ENCODE measurements at places on chromosomes 12 and 14.

GRCh38 chr12:14741153-14741552, 44.8 kb upstream of the GUCY2C start:
- no peak for DNase-seq

GRCh38 chr12:124975276-124975675, 13.7 kb downstream of the DHX37 start:
- no peak for DNase-seq

- DNase-seq: peak; percentile 85
Measured at GRCh38 chr14:55454264-55455002, 14.0 kb upstream of the TBPL2 start.

DNA sequence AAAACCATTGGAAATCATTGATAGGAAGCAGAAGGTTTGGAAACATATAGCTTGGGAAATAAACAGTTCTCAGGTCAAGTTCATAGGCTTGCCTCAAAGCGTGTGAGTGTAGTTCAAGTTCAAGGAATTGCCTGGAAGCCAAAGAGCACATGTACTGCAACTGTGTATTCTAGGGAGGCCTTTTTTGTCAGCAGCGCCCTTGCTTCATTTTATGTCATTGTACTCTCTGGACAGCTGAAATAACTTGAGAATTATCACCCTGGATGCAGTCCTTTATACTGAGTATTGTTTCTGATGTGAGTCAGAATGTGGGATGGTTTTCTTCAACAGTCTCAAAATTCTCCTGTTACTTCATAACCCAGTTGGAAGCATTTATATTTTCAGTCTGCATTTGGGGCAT, 16.0 kb upstream of the EVL start:
- no peak for DNase-seq

DNA sequence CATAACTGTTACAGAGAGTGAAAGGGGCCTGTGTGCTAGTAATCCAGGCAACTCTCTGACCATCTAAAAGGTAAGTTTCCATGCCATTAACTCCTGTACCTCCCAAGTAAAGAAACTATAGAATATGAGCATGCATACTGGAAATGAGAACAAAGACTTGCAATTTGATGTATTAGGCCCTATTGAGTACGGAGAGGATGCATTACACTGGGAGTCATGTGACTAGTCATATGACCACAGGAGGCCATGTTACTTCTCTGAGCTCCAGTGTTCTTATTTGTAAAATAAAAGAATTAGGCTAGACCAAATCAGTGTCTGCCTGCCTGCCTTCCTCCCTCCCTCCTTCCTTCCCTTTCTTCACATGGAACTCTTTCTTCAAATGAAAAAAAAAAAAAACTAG, 440.1 kb upstream of the CCDC196 start:
- no peak for DNase-seq

DNA sequence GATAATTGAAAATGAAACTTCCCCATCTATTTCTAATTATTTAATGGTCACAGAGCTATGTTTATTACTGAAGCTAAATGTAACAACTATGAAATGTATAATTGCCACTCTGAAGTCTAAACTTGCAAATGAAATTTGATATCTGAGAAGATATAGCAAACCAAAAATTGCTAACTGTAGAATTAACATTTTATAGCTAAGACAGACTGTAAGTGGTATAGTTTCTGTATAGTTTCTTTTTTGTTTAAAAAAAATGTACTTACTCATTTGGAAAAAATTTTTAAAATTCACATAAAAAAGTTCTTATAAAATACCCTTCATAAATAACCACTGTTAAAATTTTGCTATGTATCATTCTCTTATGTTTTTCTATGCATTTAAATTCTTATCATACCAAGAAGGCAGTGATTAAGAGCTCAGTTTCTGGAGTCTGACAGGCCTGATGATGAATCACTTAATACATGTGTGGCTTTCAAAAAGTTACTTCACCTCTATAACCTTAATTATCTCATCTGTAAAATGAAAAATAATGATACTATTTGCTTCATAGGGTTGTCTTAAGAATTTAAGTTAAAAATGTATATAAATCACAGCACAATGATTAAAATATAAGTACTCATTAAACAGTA, 214.7 kb upstream of the GARIN2 start:
- DNase-seq: no peak

DNA sequence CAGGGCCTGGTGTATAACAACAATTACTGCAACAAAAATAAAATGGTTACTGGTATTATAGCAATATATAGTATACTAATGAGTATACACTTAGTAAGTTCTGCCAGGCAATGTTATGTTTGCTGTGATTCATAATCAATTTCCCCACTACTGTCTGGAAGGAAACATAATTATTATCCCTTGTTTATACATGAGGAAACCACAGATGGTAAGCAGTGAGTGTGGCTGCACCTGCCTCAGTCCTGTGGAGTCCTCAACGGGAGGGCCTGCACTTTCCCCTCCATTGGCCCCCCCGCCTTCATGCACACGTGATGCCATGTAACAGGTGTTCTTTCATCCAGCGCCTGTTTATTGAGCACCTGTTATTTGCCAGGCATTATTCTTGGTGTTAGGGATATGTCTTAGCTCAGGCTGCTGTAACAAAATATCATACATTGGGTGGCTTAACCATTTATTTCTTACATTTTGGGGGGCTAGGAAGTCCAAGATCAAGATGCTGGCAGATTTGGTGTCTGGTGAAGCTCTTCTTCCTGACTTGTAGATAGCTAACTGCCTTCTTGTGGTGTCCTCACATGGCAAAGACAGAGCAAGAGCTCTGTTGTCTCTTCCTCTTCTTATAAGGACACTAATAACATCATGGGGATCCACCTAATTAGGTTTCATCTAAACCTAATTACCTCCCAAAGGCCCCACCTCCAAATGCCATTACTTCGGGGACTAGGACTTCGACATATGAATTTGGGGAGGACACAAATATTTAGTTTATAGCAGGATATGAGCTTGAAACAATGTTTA, 59.5 kb upstream of the CHGA start:
- peak; percentile 73 for DNase-seq

- peak; percentile 24 for DNase-seq
Measured at GRCh38 chr12:68206446-68206845, 19.2 kb downstream of the IL26 start.

DNA sequence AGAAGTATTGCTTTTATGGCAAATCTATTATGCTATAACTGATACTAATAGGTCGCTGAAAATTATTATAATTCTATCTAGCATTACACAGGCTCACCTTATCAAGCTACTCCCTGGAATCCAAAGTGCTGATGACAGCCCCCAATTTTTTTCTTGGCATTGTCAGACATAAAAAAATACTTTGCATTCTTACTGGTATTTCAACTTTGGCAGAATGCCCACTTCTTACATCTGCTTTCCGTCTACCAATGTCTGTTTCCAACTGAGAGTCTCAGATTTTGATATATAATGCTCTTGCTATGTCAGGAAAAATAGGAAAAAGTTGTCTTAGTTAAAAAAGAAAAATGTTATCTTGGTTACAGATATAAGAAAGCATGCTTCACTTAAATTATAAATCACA, 615.4 kb downstream of the C12orf50 start:
- DNase-seq: no peak

DNA sequence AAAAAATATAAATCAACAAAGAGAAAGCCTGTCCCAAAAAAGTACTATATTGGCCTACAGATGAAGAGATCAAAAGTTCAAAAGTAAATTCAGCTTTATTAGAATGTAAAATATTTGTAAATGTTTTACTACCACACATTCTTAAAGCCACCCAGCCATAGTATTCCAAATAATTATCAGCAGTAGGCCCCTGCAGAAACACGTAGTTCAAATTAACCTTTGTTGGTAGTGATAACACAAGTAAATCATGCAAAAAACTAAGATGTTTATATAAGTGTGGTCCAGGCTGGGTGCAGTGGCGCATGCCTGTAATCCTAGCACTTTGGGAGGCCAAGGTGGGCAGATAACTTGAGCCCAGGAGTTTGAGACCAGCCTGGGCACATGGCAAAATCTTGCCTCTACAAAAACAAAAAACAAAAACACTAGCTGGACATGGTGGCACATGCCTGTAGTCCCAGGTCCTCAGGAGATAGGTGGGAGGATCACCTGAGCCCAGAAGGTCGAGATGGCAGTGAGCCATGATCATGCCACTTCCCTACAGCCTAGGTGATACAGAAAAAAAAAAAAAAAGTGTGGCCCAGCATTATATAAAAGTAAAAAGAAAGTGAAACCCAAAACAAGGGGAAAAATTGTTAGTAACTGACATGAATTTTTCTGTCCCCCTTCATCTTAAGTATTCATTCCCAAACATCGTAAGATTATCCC, 17.9 kb downstream of the SPTLC2 start:
- DNase-seq: no peak

- DNase-seq: no peak
Measured at GRCh38 chr12:65800937-65801336, 23.3 kb upstream of the HMGA2 start.

GRCh38 chr12:97168804-97169203, 261.7 kb downstream of the NEDD1 start:
- DNase-seq: no peak

- DNase-seq: no peak
Measured at GRCh38 chr14:56300495-56300894, 182.3 kb downstream of the PELI2 start.

- DNase-seq: peak; percentile 52
Measured at GRCh38 chr12:21773263-21773741, 1.2 kb downstream of the KCNJ8 start.

DNA sequence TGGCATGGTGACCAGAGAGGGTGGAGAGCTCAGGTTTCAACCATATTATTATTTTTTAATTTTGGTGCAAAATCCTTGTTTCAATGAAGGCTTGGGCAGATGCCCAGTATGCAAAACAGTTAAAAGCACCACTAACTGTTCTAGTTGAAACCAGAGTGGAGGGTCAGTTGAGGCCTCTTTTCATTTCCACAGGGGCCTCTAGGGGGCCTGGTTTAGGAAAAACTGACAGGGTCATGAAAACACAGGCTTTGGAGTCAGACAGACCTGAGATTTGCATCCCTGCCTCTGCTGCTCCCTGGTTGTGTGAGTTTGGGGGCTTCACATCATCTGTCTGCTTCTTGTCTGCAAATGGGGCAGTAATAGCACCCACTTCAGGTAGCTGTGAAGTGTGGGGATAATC, 3.3 kb upstream of the RPH3A start:
- no peak for DNase-seq

GRCh38 chr12:92411687-92412086, 266.0 kb upstream of the BTG1 start:
- no peak for DNase-seq

GRCh38 chr14:95526483-95527386, 8.1 kb upstream of the GLRX5 start:
- no peak for DNase-seq

DNA sequence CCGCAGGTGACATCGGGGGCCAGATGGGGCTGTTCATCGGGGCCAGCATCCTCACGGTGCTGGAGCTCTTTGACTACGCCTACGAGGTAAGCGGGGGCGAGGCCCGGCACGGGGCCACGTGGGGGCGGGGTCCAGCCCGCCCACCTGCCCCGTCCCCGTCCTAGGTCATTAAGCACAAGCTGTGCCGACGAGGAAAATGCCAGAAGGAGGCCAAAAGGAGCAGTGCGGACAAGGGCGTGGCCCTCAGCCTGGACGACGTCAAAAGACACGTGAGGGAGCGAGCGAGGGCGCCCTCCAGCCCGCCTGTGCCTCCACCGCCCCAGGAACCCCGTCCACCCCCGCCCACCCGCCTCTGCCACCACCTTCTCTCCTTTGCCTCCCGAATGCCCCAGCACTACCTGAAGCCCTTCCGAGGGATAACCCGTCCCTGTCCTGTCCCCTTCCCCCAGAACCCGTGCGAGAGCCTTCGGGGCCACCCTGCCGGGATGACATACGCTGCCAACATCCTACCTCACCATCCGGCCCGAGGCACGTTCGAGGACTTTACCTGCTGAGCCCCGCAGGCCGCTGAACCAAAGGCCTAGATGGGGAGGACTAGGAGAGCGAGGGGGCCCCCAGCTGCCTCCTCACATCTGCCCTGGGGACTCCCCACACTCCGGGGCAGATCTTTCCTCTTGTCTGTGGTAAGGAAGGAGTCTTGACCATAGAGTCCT, 3.9 kb upstream of the SMARCD1 start:
- DNase-seq: no peak

- no peak for DNase-seq
Measured at GRCh38 chr12:87323369-87323768, 705.8 kb downstream of the C12orf50 start.

- no peak for DNase-seq
Measured at GRCh38 chr12:123097561-123098084, 53.3 kb downstream of the PITPNM2 start.

- no peak for DNase-seq
Measured at GRCh38 chr14:34211732-34212131, 250.3 kb downstream of the SPTSSA start.

DNA sequence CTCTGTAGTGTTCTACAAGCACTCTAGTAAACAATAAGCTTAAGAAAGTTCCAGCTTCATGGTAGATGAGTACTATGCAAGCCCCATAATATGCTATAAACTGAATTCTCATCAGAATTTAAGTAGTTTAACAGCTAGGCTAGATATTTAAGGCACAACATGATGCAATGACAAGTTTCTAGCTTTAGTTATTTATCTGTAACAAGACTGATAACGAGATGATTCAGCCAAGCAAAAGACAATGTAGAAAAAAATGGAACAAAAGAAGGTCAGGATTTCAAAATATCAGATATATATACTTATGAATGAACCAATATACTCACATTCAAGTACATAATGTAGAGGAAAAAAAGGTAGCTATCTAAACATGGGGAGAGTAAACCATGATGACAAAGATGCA, 61.0 kb upstream of the RERGL start:
- DNase-seq: no peak

DNA sequence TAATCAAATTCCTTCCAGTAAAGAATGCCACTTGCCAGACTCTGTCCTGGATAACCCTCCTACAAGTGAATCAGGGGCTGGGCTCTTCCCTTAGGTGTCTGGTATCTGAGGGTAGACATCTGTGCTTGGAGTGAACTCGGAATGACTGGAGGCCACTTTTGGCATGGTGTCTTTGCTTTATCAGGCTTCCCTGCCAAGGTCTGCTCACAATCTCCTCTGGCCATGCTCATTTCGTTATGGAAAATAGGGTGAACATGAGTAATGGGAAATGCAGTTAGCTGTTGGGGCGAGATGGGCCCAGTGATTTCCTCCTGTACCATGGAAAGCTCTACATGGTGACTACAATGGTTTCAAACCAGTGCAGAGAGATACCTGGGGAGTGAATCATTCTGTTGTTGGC, 212.9 kb downstream of the NRXN3 start:
- DNase-seq: no peak

DNA sequence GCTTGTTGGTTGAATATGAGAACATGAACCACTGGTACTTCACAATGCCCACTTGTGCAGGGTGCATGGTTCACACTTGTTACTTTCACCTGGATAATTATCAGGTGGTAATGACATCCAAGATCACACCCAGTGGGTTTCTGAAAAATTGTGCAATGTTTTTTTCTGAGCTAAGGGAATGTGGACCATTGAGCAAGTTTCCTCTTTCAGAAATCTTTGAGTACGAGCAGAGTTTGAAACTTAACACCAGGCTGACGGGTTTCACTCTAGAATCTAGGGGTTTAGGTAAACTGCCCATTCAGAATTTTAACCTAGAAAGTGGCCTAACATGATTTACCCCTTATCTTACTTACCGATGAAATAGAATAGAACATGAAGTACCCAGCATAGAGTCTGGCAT, 389.6 kb downstream of the PAWR start:
- DNase-seq: no peak

- no peak for DNase-seq
Measured at GRCh38 chr12:56261503-56262232, 3.5 kb upstream of the ANKRD52 start.
